Hematopoietic multipotent progenitor cell treated with erythropoietin and hydrocortisone succinate and interleukin-3 and kit ligand, for 17 days (in vitro differentiated cells): ENCODE measurements at places on chromosomes 2 and 18.

GRCh38 chr2:23363831-23364230 is 21.1 kb upstream of the KLHL29 start:
- DNase-seq = no peak

DNA sequence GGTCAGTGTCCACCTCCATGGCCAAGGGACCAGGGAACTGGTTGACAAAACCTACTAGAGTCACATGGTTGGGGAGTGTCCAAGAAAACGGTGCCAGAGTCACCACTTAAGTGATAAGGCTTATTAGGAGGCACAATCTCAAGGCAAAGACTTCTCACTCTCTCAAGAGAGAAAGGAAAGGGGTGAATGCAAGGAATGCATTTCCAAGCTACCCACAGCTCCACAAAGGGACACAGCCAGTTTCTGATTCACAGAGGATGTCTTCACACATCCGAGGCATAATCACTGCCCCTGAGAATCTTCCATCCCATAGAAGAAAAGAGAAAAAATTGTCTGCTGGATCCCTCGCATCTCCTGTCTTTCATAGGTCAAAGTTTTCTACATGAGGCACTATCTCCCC is 269.3 kb downstream of the TNS1 start:
- no peak for DNase-seq

DNA sequence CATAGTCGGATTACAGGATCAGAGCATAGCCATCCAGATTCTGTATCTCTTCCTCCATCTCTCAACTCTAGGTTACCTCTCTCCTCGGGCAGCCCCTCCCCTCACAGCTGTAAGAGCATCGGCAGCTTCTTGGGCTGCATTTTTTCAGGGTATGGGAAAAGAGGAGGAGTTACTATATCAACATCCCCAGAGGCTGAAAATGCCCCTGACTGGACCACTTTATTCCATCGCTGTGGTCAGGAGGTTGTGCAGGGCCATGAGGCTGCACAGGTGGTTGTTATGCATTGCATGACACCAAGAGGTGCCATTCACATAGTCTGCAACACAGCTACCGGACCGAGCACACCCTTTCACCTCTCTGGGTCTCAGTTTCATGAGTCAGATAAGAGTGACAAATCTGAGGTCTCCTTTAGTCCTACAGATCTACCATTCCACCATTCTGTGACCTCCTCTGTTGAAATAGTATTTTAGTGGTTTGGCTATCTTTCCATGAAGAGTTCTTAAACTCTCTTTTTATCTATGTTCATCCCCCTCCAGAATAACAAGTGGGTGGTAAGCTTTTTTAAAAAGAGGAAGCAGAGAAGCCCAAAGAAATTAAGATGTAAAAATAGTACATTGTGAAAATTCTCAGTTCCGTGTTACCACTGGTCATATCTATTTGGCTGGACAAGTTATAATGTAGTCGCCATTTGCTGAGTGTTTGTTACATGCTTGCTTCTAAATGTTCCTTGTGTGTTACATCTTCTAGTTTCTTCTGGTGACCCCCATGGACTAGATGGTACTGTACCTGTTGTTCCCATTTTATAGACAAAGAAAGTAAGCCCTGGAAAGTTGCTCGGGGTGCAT is 56.6 kb upstream of the SLC1A4 start:
- DNase-seq = no peak

- DNase-seq = no peak
These were observed 202.5 kb downstream of the CCDC102B start for GRCh38 chr18:69000366-69000765.

DNA sequence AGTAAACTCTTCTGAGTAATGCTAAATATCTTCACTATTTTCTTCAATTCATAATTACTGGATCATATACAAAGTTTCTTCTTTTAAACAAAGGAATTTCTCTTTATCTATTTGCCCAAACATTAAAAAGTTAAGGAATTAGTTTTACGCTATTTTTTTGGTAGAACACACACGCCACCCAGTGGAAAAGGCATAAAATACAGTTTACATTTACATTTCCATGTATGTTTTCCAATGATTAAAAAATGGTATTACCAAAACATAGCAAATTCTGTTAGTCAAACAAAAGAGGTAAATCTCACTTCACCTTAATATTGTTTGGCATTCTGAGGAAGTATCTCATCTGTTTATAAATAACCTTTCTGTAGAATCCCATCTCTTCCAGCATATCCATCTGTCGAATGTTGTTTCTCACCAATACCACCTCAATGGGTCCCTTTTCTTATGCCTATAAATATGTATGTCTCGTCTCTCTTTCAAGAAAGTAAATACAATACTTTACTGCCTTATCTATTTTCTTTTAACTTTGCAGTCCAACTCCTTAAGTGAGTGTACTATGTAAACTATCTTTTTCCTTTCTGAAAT is 7.2 kb downstream of the BOLL start:
- peak; percentile 64 for DNase-seq

- DNase-seq = no peak
These were observed 17.1 kb upstream of the GPR45 start for GRCh38 chr2:105224444-105224843.

- no peak for DNase-seq
These were observed 388.3 kb downstream of the TNS1 start for GRCh38 chr2:217614498-217614897.

DNA sequence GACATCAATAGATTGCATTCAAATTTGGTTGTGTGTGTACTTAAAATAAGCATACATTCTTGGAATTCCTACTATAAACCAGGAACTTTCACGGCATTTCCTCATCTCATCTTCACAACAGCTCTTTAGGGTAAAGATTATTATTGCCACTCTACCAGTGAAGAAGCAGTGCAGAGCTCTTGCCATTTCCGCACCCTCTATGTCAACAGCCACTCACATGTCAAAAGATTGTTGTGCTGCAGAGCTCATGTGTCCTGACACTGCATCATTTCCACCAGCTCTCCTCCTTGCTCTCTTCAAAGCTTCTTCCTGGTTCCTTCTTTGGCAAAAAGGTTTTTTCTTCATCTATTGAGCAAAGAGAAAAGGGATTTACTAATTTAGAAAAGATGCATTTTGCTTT is 26.5 kb upstream of the L3MBTL4 start:
- DNase-seq = no peak

GRCh38 chr2:200746301-200746700 is 65.4 kb upstream of the BZW1 start:
- no peak for DNase-seq
